ENCODE measurements at places on chromosomes 3 and 15.
A peak's percentile ranks its signal among the peaks of the same experiment; 100 is the strongest.

DNA sequence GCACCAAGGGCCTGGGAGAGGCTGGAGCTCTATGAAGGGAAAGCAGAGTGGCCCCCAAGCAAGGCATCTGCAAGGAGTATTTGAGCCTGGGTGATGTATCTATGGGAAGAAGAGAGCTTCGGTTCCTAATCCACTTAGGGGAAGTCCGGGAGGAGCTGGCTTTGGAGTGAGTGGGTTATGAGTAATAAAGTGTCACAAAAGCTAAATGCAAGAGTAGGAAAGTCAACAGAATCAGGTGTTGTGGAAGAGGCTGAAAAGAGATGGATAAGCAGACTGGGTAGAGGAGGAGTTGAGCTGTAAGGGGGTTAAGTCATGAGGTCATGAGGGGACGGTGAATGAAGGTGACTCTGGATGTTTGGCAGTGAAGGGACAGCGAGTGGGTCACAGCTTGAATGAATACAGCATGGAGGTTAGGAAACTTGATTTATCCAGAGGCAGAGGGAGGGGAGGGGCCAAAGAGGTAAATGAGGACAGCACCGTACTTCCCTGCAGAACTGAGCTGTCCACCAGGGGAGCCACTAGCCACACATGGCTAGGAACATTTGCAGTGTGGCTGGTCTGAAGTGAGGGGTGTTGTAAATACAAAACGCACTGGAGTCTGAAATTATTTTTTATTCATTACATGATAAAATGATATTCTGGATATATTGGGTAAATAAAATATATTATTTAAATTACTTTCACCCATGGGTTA is 83.3 kb downstream of the ADCY5 start:
- no peak for DNase-seq

DNA sequence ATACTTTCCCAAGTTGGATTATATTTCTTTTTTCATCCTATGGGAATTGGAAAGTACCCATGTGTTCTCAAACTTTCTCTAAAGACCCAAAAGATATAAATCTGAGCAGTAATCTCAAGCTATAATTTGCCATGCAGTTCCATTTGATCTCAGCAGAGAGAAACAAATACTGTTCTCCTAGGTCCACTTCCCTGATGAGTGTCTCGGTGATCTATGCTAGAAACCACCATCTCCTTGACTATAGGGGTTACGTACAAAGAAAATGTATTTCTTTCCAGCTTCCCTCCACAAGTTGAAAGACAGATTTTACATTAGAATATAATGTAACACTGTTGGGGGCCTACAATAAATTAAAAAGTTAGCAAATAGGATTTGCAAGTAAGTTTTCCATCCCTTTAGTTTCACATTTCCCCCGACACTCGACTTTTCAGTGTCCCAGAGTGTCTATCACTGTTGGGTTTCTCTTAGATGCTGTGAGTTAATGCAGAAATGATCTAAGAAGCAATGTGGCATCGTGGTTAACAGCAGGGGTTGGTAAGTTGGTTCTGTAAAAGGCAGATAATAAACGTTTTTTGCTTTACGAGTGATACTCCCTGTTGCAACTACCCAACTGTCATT is 465.1 kb upstream of the CFAP20DC start:
- DNase-seq, result peak; percentile 17

DNA sequence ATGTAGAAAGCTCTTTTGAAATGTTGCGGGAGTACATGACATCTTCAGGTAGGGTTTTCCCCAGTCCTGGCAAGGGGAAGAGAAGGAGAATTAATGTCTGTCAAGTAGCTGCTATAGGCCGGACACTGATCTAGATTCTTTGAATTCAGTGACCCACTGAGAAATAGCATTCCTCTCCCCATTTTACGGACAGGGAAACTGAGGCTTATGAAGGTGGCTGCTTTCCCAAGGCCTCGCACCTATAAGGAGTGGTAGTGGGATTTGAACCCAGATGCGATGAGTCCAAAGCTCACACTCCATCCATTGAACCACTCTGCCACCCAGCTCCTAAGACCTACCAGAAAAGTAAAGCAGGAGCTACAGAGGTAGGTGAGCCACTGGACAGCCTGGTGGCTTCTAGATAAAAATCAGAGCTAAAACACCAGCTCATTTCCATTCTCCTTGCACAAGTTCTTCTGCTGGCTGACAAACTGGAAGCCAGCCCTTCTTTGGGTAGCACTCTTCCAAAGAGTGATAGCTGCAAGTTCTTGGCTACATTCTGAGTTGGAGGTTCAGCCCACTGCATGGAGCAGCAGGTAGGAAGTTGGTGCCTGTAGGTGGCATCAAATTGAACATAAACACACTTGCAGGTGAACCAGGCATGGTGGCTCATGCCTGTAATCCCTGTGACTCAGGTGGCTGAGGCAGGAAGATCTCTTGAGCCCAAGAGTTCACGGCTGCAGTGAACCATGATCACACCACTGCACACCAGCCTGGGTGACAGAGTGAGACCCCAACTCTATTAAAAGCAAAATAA is 22.0 kb downstream of the ZNF710 start:
- DNase-seq, result no peak

- DNase-seq, result no peak
These were observed 6.1 kb upstream of the TP63 start for GRCh38 chr3:189625071-189625470.

- DNase-seq, result no peak
These were observed 91.2 kb downstream of the CEMIP start for GRCh38 chr15:80870366-80870765.
